ENCODE measurements at places on chromosomes 3 and 15.

- no peak for DNase-seq
Measured at GRCh38 chr15:63638839-63639238, 41.7 kb downstream of the FBXL22 start.

- no peak for DNase-seq
Measured at GRCh38 chr15:43169888-43170287, 15.3 kb upstream of the CCNDBP1 start.

GRCh38 chr3:64038253-64038767 is 15.0 kb upstream of the PSMD6 start:
- no peak for DNase-seq

GRCh38 chr3:118978393-118978758 is 56.3 kb downstream of the IGSF11 start:
- DNase-seq = no peak

GRCh38 chr15:42102646-42103235 is 8.4 kb upstream of the PLA2G4D start:
- DNase-seq = no peak
